ENCODE measurements at places on chromosomes 2 and 18.

- no peak for DNase-seq
Measured at GRCh38 chr2:219116776-219117646, 43.6 kb downstream of the NHEJ1 start.

GRCh38 chr2:129233751-129234406 lies 745.6 kb upstream of the RAB6C start:
- no peak for DNase-seq

DNA sequence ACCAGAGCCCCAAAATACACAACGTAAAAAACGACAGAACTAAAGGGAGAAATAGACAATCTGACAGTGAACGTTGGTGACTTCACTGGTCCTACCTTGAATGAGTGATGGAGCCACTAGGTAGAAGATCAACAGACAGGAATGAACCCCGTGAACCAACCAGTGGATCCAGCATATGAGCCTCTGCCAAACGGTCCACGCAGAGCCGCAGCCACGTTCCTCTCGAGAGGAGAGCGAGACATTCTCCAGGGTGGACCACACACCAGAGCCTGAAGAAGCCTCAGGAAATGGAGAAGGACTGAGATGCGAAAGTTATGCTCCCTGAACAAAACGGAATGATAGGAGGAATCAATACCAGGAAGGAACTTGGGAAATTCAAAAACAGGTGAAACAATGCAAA lies 178.4 kb downstream of the RTP5 start:
- DNase-seq = no peak

- DNase-seq = no peak
Measured at GRCh38 chr2:75432761-75433361, 127.9 kb downstream of the EVA1A start.

DNA sequence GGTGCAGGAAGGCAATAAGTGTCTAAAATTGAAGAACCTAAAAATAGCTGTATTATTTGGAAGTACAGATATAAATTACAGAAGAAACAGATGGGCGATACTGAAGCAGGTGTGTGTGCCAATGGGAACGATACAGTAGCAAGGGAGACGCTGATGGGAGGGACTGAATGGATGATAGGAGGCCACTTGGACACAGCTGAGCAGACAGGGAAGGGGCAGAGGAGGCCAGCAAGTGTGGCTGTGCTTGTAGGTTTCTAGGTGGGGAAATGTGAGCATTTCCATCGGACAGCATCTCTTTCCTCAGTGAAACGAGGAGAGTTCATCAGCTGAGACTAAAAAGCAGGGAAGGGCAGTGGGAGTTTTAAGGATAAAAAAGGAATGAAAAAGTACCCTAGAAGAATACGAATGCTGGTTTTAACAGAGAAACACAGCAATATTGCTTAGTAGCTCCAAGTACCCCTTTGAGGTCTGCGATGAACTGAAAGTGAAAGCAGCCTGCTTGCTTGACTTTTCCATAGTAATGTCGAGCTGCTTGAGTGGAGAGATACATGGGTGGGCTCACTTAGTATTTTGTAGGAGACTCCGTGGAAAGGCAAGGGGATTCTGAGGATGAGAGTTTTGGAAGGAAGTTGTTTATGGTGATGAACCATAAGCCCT lies 91.7 kb upstream of the EPC2 start:
- DNase-seq = no peak
